ENCODE measurements at places on chromosomes 6 and 20.

DNA sequence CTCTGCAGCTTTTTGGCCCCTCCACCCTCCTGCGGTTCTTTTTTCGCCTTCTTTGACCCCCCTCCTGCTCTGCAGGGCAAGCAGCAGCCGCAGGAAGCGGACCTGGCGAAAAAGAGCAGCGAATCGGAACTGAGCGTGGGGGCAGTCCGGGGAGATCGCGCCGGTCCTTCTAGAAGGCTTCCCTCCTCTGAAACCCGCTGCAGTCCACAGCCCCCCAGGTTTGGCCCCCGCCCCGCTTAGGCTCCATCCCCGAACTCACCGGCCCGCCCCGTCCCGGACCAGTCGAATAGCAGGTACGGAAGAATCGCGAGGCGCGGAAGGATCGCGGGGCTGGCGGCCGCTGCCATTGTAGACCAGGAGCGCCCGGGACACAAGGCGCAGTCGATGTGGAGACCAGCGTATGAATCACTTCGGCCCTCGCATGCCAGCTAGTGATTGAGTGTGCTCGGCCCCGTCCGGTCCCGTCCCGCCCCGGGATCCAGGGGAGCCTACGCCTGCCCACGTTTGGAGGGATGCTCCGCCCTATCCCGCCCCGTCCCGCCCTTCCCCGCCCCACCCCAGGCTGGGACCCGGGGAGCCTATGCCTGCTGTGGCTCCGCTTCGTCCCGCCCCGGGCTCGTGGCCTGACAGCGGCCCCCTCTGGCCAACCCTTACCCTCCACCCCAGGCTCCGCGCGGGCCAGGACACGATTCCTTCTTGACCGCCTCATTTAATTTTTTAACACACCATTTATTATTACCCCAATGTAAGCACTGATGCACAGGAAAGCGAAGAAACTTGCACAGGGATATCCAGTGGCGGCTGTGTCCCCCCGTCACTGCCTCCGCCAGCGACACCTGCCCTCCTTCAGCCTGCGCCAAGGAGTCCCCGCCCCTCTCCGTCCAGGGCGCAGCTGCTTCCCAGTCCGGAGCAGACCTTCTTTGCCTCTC is at the start of gene ULBP3:
ULBP3 (minus strand) TSS at position 402 of the 929 bp plus-strand sequence; CDS start at position 347, 55 bp downstream.
- DNase-seq = peak; percentile 67

DNA sequence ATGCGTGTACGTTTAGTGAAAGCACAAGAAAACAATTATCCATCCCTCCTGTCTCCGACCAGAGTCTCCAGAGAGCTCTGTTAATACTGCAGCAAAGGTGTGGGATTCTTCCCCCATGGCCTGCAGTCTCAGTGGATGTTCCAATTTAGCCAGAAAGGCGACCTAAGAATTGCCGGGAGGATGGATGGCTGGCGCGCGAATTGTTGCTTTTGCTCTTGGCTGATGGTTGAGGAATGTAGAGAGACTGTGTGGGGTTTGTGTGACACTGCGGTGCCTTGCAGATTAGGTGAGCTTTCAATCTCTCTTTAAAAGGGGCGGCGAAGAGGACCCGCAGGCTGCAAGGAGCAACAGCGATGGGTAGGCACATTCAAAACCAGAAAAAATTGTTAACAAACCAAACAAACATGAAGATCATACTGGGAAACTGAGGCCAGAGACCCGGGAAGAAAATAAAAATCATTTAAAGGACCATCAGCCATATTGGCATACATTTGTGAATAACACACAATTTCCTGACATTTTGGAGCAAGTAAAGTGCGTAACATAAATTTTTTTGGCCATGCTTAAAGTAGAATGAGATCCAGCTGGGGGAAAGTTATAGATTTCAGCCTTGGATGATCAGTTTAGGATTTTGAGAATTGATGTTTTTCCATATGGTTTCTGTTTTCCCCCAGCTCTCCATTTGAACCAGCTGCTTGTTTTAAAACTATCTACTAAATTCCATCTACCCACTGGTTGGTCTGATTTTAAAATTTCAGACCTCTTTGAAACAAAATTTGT is 46.3 kb downstream of the GNAS start:
- DNase-seq = no peak

- no peak for DNase-seq
These were observed 22.7 kb downstream of the GPR63 start for GRCh38 chr6:96814625-96815024.

- no peak for DNase-seq
These were observed 202.6 kb upstream of the MYLIP start for GRCh38 chr6:15926256-15926655.

DNA sequence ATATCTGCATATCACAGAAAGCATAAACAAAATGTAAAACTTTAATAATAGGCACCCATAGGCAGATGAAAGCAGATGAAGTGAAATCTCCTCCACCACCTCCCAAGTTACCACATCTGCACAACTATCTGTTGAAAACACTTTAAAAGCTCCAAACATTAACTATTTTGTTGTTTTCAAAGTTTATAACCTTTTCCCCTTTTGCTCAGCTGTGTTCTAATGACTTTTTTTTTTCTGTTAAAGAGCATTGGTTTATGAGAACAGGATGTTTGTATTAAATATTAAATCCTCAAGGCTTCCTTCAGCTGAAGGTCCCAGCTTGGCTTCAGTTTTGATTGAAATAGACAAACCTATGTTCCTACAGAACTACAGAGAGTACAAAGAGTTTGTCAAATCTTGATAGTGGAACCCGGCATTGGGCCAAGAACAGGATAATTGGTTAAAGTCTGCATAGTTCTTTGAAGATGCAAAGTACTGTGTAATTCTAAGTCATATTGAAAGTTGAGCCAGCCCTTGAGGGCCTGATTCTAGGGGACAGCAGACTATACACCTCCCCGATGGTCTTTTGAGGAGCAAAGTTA is 255.1 kb upstream of the JAG1 start:
- DNase-seq = no peak

- no peak for DNase-seq
These were observed 1.6 kb downstream of the CEP43 start for GRCh38 chr6:167000759-167001158.

DNA sequence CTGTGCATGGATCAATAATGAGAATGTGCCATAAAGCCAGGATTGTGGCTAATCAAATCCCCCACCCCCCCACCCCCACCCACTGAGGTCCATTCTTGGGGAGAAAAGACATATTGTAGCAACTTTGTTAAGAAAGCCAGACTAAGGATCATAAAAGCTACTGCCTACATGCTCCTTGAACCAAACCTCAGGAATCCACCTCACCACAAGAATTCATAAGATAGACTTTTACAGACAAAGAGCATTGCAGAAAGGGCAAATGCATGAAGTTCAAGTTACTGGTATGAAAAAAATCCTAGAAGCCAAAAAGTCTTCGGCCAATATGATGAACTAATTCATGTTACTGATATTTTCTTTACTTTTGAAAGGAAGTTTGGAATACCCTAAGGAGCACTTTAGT is 187.9 kb upstream of the ARID1B start:
- DNase-seq = no peak
